Stimulated activated naive CD4-positive, alpha-beta T cell treated with Interleukin-2 at 50 U/mL for 16 hours (primary cell): ENCODE measurements at places on chromosomes 5 and 9.

DNA sequence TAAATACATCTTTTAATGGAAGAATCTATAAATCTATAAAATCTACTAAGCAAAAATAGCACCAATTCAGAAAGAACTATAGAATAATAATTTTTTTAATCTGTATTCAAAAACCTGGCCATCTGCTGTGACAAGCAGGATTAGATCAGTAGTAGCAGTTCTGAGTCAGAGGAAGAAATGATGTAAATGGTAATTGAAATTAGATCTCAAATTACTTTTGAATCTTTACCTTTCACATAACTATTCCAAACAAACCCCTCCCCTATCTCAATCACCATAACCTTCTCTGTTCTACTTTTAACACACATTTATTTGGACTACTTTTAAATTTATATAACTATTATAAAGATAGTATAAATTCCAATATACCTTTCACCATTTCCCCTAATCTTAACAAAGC, 727.8 kb upstream of the FAM174A start:
- no peak for DNase-seq

GRCh38 chr5:23445573-23445972, 61.8 kb upstream of the PRDM9 start:
- DNase-seq, result no peak

GRCh38 chr9:99368341-99369326, 146.6 kb downstream of the SEC61B start:
- DNase-seq, result no peak

- DNase-seq, result no peak
Measured at GRCh38 chr9:17005056-17005823, 129.6 kb upstream of the CNTLN start.

GRCh38 chr5:6552612-6553011, 80.2 kb downstream of the NSUN2 start:
- DNase-seq, result no peak

DNA sequence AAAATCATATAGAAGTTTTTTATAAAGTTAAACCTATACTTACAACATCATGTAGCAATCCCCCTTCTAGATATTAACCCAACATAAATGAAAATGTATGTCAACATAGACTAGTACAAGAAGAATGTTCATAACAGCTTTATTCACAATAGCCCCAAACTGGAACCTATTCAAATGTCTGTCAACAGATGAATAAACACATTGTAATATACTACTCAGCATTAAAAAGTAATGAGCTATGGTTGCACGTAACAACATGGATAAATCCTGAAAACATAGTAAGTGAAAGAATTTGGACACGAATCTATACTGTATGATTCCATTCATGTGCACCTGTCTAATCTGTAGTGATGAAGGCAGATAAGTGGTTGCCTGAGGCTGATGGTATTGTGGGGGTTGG, 73.9 kb downstream of the CSNK1G3 start:
- no peak for DNase-seq

DNA sequence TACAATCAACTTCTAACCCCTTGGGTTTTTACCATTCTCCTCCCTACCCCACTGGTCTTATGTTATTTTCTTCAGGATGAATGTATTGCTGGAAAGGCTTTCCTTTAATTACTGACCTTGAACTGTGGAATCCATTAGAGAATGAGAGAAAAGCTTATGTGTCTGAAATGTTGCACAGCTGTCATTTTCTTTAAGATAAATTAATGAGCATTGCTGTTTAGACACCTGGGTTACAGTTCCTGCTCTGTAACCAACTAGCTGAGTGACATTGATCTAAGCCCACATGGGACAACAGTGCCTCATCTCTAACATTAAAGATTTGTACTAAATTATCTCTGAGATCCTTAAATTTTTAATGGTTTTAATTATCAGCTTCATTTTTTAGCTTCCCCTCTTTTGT, 507.0 kb downstream of the TAF11L14 start:
- DNase-seq, result no peak

- no peak for DNase-seq
Measured at GRCh38 chr5:78905084-78905938, 79.8 kb downstream of the ARSB start.

DNA sequence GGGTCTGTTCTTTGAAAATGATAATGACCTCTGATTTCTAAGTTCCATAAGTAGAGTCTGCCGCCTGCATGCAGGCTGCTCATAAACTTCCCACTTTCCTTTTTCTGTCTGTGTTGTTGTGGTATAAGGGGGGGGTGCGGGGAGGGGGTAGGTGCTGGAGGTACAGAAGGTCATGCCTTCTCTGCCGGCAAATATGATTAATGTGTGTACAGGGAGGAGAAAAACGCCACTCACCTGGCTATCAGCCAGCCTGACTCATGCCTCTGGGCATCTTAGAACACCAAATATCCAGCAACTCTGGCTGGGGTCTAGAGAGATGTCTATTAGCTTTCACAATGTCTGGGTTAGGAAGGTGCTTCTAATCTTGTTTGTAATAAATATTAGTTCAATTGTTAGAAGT, 128.3 kb downstream of the EFNA5 start:
- DNase-seq, result no peak

GRCh38 chr9:108671794-108672193, 184.0 kb downstream of the ACTL7B start:
- no peak for DNase-seq

DNA sequence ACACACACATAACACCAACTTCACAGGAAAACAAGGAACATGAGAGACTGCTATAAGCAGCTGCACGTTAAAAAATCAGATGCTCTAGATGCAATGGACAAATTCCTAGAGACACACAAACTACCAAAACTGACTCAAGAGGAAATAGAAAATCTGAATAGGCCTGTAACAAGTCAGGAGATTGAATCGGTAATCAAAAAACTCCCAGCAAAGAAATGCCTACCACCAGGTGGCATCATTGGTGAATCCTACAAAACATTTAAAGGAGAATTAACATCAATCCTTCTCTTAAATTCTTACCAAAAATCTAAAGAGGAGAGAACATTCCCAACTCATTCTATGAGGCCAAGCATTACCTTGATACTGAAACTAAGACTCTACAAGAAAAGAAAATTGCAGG, 54.9 kb downstream of the NDST1 start:
- DNase-seq, result no peak

DNA sequence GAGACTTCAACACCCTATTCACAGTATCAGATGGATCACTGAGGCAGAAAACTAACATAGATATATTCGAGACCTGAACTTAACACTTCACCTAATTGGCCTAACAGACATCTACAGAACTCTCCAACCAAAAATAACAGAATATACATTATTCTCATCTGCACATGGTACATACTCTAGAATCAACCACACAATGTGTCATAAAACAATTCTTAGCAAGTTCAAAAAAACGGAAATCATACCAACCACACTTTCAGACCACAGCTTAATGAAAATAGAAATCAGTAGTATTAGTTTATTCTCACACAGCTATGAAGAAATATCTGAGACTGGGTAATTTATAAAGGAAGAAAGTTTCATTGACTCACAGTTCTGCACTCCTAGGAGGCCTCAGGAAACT, 387.9 kb downstream of the DEPDC1B start:
- no peak for DNase-seq

DNA sequence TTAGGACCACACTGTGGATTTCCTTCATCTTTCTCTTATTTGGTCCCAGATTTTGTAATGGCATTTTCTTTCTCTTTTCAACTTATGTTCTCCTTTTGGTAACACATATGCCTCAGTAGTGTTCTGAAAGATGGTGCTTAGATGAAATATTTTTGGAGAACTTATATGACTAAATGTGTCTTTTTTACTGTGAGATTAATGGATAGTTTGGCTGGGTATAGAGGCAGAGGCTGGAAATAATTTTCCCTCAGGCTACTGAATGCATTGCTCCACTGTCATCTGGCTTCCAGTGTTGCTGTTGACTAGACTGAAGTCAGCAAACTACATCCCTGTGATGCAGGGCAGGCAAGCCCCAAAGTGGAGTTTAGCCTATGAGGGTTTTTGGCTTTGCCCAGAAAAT, 450.9 kb downstream of the DMAC1 start:
- DNase-seq, result no peak

- no peak for DNase-seq
Measured at GRCh38 chr9:118183576-118183975, 479.4 kb downstream of the TLR4 start.

- DNase-seq, result no peak
Measured at GRCh38 chr5:167122267-167122666, 1169.2 kb upstream of the WWC1 start.

- DNase-seq, result no peak
Measured at GRCh38 chr9:99270491-99270890, 48.4 kb downstream of the SEC61B start.

GRCh38 chr5:149732324-149733128, 2.4 kb downstream of the PPARGC1B start:
- no peak for DNase-seq

- no peak for DNase-seq
Measured at GRCh38 chr5:151239237-151239861, 13.6 kb upstream of the GM2A start.

DNA sequence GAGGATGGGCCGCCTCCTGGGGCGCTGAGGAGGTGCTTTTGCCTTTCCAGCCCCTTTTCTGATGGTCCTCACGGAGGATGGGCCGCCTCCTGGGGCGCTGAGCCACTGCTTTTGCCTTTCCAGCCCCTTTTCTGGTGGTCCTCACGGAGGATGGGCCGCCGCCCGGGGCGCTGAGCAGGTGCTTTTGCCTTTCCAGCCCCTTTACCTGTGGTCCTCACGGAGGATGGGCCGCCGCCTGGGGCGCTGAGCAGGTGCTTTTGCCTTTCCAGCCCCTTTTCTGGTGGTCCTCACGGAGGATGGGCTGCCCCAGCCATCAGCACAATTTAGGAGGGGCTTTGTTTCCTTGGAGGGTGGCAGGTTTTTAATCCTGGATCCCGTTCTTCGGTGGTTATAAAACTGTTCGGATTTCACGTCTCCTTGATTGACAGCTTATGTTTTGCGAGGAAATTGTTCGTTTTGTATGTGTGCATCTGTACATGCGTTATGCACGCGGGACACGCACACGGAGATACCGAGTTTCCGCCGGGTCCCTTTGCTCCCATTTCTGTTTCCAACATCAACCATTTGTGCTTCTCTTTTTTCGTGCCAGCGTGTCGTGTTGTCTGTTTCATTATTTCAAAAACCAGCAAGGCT, 34.7 kb upstream of the SLC9A3 start:
- DNase-seq, result no peak

- peak; percentile 21 for DNase-seq
Measured at GRCh38 chr5:175444060-175444904, at the start of gene DRD1. TSS of gene DRD1 (minus strand) at chr5:175444182. CDS start at chr5:175443099, 1,083 bp downstream.

- DNase-seq, result no peak
Measured at GRCh38 chr5:154836225-154836624, 14.2 kb downstream of the FAXDC2 start.

DNA sequence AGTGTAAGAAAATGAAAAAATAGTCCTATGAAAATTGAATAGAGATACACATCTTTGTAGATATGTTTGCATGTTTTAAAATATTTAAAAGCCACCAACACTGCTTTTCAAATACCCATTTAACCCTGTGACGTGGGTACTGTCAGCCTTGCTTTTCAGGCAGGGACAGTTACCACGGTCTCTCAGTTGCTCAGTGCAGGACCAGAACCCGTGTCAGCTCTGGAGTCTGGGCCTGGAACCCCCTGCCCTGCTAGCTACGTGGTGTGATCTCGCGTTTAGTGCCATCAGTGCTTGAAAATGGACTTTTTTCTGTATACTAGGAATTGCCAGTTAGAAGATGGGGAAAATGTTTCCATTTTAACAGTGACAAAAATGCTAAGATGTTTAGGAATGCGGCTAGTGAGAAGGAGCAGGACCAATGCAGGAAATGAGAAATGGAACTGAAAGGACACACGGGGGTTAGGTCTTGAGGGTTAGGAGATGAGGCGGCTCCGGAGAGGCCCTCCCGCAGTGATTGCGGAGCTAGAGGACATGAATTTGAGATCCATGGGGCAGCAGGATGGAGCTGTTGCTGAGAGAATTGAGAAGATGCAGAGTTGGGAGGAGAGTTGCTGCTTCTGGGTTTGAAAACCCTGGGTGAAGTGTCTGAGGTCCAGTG, 13.7 kb downstream of the RNU6ATAC start:
- no peak for DNase-seq

DNA sequence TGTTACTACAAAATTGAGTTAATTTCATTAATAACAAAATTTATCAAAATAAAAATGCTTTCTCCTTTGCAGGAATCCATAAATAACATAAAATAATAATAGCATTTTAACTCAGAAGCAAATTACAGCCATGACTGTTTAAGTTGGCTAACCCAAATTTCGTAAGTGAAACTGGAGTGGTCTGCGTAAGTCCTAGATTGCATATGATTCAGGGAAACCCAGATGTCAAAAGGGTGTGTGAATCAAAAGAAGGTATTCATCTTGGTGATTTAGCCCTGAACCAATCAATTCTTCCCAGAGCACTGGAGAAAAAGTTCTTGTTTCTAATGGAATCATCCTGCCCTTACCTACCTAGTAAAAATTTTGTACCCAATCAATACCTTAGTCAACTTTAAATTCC, 547.6 kb downstream of the RAB3C start:
- DNase-seq, result no peak

DNA sequence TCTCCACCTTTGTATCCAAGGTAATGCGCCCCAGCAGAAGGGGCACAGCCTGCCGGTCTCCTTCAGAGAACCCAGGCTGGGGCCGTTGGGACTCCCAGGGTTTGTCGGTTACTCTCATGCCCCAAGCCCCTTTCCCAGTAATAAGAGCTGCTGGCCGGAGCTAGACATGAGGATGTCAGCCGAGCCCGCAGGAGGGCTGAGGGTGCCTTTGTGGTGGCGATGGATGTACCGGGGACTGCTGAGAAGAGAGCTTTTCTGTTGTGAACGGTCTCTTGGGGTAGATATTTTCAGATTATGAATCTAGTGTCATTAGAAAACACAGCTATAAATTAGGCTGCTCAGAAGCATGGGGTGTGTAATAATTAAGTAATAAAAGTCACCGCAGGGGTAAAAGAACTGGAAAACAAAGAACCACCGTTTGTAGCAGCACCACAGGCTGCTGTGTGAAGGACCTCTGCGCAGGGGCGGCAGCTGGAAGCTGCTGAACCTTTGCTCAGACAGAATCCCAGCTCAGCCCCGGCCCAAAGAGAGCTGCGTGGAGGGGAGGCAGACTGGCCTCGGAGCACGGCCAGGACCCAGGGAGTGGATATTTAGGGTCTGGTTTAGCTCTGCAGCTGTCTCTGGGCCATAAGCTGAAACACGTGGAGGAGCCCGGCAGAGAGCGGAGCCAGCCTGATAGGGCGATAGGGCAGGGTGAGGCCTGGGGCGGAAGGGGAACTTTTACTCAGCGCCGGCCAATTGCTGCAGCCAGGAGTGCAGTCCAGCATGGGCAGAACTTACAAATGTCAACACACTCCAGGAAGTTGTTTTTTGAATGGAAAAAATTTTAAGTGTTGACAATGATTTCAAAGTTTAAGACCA, 50.5 kb upstream of the BARHL1 start:
- DNase-seq, result no peak

DNA sequence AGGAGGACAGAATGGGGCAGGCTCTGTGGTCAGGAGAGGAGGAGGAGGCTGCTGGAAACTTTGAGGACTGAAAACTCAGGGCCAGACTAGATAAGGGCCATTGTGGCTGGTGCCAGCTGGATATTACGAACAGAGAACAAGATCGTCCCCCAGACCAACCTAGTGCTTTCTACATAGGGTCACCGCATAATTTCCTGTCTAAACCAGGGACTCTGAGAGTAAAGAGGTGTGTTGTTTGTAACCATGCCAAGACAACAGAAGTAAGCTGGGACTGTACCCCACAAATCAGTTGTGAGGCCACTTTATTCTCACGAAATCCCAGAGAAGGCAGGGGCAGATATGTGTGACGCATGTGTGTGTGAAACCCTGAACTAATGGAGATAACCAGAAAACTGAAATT, 20.3 kb upstream of the GFPT2 start:
- no peak for DNase-seq
